ENCODE measurements at places on chromosomes 6 and 20.

DNA sequence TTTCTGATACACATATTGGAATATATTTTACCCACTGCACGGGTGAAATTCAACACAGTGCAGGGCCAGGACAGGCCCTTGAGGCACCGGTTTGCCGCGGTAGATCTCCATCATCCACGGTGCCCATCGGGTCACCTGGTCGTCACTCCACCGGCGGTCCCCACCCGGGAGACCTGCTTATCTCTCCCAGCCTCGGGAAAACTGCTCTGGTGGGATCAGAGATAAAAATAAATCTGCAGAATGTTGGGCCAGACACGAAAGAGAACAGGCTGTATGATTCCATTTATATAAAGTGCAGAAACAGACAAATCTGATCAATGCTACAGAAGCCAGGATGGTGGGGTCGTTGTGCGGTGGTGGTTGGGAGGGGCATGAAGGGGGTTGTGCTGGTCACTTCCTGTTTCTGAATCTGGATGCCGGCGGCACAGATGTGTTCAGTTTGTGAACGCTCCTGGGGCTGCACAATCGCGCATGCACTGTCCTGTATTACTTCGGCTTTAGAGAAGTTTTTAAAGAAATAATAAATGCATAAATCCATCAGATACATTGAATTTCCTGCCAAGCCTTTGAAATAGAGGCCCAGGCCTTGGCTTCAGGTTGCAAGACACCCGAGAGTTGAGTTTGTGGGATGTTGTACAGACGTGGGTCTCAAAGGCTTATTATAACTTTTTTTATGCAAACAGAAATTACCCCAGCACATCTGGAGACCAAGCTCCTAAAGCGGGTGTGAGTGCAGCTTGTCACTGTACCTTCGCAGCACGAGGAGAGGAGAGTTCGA lies 54.3 kb downstream of the ANKRD60 start:
- DNase-seq: no peak

DNA sequence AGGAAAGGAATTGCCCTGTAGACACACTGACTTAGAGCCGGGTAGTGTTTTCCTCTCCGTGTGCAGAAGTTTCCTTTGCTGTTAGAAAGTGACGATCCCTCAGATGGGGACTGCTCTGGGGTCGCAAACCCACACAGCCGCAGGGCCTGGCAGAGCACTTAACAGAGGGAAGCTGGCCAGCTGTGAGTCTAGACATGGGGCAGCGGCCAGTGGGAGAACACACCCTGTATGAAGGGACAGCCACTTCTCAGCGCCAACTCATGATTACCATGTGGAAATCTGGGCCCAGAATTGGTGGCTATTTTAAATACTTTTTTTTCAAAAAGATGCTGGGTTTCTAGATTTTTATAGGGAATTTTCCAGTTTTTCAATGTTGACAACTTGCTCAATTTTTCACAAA lies 39.4 kb downstream of the SLC9A8 start:
- DNase-seq: no peak

GRCh38 chr6:41768545-41769308 lies 11.0 kb downstream of the FRS3 start:
- peak; percentile 58 for DNase-seq

DNA sequence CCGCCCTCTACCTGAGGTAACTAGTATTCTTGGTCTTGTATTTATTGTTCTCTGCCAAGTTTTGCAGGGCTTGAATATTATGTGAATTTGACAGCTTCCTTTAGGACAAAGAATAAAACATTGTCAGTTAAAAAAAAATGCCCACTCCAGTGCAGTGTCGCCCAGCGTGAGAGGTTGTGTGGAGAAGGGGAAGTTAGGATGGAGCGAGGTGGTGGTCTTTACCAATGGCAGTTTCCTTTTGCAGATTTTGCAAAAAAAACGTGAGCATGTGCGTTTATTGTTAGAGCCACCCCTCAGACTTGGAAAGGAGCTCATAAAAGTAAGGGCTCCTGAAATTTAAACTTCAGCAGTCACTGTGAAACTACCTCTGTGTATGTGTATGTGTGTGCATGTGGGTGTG lies 28.3 kb downstream of the UST start:
- no peak for DNase-seq

GRCh38 chr6:37785663-37786270 lies 33.8 kb upstream of the ZFAND3 start:
- DNase-seq: peak; percentile 37

DNA sequence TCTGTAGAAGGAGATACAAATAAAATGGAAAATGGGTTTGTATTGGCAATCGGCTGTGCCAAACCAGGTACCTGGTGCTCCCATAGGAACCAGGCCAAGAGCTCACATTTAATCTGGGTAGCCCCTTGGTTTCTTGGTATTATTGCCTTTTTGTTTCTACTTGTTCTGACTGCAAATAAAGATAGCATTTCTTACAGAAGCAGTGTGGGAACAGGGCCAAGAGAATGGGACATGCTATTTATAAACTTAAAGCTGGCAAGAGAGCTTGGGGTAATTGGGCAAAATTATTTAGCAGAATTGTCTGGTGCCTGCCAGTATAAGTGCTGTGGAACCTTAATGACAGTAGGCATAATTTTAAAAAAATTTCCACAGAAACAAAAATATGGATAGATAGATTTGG lies 113.5 kb upstream of the GLP1R start:
- DNase-seq: no peak
